ENCODE measurements at places on chromosomes 6 and 20.

GRCh38 chr20:53138454-53139262, 166.5 kb downstream of the TSHZ2 start:
- DNase-seq: no peak

- no peak for DNase-seq
Measured at GRCh38 chr6:16136621-16137450, 8.0 kb downstream of the MYLIP start.

- no peak for DNase-seq
Measured at GRCh38 chr6:36285797-36286196, 15.9 kb downstream of the PNPLA1 start.

- DNase-seq: no peak
Measured at GRCh38 chr6:18605841-18606240, 218.7 kb downstream of the RNF144B start.

DNA sequence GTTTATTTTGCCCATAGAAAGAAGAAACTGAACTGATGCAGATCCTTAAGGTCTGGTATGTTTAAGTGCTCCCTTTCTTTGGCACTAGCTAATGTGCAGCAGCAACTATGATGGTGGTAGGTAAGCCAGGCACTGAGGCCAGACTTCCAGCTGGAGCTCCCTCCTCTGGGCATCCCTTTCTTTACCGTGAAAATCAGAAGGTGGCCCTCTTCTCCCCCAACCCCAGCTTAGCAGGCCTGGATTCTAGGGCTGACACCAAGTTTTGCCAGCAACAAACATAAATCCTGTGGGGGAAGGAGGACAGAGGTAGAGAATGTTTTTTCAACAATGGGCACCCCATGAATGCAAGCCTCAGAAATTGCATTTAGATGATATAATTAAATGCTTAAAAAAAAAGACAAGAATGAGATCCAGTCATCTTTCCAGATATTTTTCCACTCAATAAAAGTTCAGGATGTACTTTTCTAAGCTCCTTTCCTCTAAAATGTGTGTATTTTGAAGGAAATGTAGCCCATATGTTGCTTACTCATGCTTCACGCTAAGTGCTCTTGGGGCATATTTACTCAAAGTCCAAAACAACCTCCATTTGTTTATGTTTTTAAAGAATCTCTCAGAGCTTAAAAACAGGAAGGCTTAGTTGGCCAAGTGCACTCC, 123.9 kb upstream of the NXT1 start:
- DNase-seq: no peak

- no peak for DNase-seq
Measured at GRCh38 chr6:15462717-15463525, 199.9 kb downstream of the DTNBP1 start.

DNA sequence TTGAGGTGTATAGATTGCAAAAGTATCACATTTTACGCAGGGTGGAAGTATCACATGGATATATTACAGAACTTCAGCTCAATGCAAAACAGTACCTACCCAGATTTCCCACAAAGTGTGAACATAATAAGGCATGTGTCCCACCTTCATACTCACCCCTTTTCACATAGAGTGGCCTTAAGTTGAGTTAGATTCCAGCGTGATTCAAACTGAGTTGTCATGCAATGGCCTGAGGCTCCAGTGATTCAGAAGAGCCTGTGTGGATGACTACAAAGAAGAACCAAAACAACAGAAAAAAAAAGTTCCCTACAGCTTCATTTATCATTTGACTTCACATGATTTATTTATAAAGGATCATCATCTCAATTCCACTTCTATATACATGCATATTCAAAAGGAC, 309.7 kb downstream of the SLC35F1 start:
- DNase-seq: no peak

GRCh38 chr20:8144282-8145245, 12.5 kb downstream of the PLCB1 start:
- no peak for DNase-seq

DNA sequence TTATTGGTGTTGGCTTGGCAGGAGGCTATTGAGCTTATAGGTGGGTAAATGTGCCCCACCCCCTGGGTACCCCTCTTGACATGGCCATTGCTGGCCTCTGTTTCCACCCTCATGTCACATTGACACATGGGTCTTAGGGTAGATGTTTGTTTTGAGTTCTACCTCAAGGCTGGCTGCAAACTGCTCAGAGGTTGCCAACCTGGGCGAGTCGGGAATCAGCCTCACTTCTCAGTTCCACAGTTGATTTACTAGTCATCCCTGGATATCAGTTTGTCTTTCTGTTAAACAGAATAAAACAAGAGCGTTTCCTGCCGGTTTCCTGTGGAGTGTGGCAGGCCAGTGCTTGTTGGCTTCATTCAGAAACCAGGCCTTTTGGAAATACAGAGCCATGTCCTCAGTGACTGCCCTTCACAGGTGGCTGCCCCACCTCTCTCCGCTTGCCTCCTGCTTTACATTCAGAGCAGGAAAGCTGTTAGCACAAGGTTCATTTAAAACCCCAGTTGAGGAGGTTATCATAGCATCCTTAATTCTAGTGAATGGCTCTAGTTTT, 105.6 kb downstream of the TCP11 start:
- no peak for DNase-seq

DNA sequence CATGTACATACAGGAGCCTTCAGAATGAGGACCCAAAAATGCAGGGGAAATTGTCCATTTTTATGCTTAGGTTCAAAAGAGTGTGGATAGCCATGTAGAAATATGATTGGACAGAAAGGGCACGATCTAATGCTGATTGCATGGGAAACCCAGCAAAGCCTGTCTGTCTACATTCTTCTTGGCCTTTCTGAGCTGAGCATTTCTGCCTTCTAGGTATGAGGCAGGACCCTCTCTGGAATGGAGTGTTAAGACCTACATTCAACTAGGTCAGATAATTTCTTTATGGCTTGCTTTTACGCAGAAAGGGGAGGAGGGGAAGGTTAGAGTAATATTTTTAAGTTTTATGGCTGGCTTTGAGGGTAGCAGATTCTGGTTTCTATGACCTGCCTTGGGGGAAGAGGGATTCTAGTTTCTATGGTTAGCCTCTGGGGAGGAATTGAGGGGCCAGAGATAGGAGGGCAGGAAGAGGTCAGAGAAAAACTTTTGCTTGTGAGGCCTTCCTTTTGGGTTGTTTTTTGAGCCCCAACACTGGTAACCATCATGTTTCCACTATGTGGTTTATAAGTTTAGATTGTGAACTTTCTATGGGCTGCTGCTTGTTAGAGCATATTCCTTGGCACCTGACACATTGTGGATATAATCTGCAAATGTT, 63.5 kb downstream of the LYRM2 start:
- DNase-seq: no peak

- DNase-seq: no peak
Measured at GRCh38 chr6:2575236-2575635, 175.5 kb downstream of the MYLK4 start.

DNA sequence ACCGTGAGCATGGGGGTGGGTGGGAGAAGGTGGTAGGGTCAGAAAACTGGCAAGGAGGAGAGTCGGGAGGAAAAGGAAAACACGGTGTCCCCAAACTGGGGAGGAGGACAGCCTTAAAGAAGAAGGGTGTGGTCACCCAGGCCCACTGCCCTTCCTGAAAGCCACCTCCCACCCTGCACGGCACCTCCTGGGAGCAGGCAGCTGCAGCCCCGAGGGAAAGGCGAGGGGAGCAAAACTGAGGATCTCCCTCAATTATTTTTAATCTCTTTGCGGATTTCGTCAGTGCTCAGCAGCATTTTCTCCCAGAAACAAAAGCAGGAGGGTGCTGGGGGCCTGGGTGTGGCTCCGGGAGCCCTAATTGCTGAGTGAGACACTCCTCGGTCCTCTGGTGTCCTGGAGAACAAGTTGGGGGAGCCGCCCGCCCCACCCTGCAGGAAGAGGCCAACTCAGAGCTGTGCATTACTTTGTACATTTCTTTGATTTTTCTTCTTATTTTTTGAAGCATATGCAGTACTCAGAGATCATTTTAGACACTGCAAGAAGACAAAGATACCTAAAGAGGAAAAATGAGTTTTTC, 56.4 kb downstream of the RIOK1 start:
- DNase-seq: no peak

DNA sequence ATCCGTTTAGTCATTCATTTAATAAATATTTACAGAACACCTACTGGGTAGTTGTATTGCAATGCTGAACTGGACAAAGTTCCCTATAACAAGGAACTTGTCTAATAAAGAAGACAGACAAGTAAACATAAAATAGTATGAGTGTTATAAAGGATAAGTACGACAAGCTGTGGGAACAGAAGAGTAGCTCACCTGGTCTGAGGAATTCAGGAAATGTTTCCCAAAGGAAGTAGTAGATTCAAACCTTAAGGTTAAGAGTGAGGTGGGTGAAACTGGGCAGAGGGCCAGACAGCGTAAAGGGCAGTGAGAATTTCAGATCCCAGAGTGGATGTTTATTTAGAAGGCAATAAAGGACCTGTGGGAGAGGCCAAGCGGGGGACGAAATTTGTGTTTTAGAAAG, 72.3 kb upstream of the CD2AP start:
- no peak for DNase-seq

DNA sequence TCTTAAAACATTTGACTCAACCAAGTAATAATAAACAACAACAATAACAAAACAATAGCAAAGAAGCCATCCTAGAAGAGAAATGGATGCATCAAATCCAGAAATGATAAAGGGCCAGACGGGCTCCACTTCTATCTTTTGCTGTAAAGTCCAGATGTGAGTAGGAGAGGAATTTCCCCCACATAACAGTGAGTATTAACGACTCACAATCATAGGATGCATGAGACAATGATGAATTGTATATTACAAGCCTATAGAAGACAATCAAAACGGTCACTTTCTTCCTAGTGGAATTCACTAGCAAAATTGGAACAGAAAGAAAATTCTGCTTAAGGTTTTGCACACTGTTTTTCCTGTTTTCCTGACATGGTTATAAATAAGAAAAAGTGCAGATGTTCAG, 97.0 kb upstream of the PREP start:
- DNase-seq: no peak

DNA sequence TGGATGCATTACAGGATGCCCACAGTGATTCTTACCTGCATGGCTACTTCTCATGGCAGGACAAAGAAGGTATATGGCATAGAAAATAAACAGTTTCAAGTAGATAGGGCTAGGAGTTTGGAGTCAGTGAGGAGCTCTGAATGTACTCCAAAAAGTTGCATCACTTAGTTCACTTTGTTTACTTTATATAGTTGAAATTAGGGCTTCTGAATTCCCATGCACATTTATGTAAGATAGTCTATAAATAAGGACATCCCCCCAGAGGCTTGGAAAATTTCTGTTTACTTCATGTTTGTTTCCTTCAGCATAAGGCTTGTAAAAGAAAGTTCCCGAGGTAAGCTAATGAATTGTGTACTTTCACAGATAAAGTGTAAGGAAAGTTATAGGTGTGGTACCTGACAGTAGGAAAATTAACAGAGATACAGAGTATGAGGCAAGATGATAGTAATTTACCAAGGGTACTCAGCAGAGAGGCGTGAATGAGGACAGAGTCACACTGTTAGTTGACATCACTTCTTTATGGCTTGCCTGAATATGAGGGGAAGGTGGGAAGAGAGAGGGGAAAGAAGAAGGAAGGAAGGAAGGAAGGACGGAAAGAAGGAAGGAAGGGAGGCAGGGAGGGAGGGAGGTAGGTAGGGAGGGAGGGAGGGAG, 51.1 kb downstream of the ADTRP start:
- no peak for DNase-seq

DNA sequence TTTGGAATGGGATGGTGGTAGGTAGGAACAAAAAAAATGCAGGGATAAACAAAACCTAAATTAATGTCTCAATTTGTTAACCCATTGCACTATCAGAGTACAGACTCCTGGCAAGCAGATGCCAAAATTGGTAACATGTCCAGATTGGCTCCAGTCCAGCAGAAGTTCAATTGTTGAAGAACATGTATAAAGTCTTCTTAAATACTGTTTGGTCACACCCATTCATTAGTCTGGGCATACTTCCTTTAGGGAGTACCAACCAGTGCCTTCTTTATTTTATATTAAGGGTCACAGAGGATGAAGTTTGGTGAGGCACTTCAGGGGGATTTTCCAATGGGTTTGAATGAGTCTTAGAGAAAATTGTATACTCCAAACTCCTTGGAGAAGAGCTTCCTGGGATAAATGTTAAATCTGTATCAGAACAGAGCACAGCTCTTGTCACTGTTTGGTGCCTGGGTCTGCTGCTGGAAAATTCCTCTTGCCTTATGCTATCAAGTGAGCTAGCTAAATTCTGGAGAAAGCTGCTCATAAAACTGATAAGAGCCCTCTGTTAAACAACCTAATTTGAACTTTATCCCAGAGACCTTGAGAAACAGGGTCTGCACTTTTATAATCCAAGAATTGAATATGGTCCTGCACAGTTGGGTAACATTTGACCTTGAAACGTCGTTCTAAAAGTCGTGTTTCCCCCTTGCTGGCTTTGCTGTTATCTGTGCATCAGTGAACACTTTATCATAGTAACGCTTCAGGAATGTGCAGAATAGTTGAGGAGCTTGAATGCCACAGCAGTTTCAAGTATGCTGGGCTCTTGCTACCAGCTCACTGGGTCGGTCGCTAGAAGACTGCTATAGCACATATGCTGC, 334.1 kb upstream of the CITED2 start:
- no peak for DNase-seq

All from effector memory CD8-positive, alpha-beta T cell (primary cell).